Left renal cortex interstitium (tissue), 4 donors: ENCODE measurements at places on chromosomes 13 and 19. TPM values are rescaled to one million over a fixed set of nuclear protein-coding genes. Genes with fewer than 3 reads are reported as not detected.

The SYNE4 gene
- 13.1 TPM for polyA plus RNA-seq

The PET100 gene
- 119 TPM for polyA plus RNA-seq

The ING1 gene
- 33.6 TPM for polyA plus RNA-seq

The SERPINE3 gene
- polyA plus RNA-seq = 1.3 TPM

The IFNL1 gene
- polyA plus RNA-seq = not detected

The SPTBN4 gene
- polyA plus RNA-seq = 1.8 TPM

The RFC3 gene
- polyA plus RNA-seq = 22.7 TPM

GRCh38 chr13:108779308-108779707, 149.9 kb downstream of the MYO16 start:
- DNase-seq = no peak

- no peak for DNase-seq
Observed at GRCh38 chr13:90547272-90547790, 800.2 kb upstream of the MIR17HG start.

DNA sequence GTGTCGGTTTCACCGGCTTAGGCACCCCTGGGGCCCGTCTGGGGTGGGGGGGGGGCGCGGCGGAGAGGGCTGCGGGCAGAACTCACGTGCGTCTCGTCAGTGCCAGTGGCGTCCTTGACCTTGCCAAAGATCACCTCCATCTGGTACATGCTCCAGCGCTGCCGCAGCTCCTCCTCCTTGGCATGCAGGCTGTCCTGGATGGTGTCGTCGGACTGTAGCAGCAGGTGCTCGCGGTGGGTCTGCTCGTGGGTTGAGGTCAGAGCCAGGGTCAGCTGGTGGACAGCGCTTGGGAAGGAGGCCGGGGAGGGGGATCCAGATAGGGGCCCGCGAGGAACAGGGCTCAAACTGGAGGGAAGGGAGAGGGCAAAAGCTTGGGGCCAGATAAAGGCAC, 4.7 kb upstream of the RGL3 start:
- DNase-seq = no peak

DNA sequence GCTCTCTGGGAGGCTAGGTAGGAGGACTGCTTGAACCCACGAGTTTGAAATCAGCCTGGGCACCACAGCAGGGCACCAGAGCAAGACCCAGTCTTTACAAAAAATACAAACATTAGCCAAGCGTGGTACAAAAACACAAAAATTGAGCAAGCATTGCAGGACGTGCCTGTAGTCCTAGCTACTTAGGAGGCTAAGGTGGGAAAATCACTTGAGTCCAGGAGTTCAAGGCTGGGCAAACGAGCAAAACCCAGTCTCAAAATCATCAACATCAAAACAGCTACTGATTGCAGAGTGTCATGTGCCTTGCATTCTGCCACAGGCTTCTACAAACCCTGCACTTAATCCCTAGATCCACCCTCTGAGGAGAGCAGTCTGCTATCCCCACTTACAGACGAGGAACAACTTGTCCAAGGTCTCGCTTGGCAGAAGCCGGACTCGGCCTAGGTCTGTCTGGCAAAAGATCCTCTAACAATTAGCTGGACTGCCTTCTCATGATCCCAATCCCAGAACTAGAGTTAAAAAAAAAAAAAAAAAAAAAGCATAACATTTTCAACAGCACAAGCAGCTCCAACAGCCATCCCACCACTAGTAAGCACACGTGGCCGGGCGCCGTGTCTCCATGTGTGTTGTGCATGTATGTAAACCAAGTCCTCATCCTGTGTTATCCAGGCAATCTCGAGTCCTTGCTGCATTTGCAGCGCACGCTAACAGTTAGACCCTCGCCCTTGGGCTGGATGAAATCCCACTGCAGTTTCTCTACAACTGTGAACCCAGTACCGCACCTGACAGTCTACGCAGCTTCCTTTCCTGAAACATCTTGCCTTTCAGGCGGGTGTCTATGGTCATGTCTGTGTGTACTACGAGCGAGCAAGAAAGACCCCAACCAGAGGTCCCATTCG, 2.0 kb downstream of the PPP6R1 start:
- no peak for DNase-seq

- DNase-seq = no peak
Observed at GRCh38 chr19:14629557-14629956, 45.1 kb downstream of the ADGRE3 start.

DNA sequence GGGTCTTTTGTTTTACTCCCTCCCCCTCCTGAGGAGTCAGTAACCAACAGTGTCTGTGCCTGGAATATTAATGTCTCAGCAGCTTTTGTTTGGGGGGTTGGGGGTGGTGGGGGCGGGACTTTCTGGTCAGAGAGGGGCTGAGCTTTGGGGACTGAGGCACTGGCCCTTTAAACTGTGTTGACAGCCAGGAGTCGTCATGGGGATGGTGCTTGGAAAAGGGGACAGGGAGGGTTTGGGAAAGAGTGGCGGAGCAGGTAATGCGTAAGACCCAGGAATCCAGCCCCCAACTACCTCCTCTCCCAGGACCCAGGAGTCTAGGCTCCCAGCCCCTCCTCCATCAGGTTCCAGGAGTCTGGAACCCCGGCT, 5.2 kb downstream of the CADM4 start:
- no peak for DNase-seq

GRCh38 chr13:34634448-34634847, 307.6 kb upstream of the NBEA start:
- no peak for DNase-seq

GRCh38 chr19:3452171-3452941, 28.0 kb downstream of the SMIM24 start:
- DNase-seq = no peak

- DNase-seq = no peak
Observed at GRCh38 chr13:103299079-103299478, 232.9 kb upstream of the SLC10A2 start.
